ENCODE measurements at places on chromosomes 12 and 14.
A peak's percentile ranks its signal among the peaks of the same experiment; 100 is the strongest.

- peak; percentile 93 for DNase-seq
Measured at GRCh38 chr12:25977047-25977446, 18.6 kb downstream of the RASSF8 start.

DNA sequence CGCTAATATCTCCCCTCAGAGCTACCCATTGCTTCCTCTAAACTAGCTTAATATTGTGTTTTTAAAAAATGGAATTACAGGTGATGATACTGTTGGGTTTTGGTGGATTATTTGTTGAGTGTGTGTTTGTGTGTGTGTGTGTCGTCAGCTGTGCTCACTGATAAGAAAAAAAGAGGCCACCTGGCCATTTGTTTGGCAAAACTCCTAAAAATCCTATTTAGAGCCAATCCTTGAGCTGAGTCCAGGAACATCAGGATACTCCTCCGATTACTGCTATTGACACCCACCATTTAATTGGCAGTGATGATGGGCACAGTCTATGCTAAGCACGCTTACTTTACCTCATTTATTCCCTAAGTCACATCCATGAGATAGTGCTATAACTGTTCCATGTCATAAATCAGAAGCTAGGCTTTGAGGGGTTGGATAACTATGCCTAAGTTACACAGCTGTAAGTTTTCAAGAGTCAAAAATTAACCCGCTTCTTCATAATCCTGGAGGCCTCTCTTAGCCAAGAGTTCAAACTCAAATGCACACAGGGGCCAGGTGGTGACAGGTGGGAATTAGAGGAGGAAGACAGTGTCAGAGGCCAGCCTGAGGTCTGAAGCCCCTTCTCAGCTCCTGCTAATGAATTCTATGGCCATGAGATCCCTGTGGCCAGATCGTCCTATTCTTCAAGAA, 1026.6 kb upstream of the TMEM132C start:
- DNase-seq = no peak

GRCh38 chr14:97058074-97058467, 260.9 kb downstream of the VRK1 start:
- DNase-seq = no peak

DNA sequence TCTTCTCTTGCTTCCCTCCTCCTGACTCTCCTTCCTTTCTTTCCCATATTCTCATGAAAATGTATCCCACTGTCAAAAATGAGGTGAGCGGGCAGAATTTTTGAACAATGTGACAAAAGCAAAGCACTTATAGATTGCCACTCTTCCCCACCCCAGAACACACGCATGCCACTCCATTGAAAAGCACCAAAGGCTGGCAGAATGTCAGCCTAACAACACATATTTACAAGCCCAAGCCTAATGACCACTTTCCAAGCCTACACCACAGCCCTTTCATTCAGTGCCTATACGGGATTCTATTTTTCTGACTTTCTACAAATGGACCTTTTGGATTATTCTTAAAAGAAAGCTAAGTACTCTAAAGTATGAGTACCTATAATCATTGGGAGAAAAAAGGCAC, 62.9 kb upstream of the METAP2 start:
- no peak for DNase-seq

GRCh38 chr14:65877624-65878023, 465.1 kb downstream of the FUT8 start:
- no peak for DNase-seq

DNA sequence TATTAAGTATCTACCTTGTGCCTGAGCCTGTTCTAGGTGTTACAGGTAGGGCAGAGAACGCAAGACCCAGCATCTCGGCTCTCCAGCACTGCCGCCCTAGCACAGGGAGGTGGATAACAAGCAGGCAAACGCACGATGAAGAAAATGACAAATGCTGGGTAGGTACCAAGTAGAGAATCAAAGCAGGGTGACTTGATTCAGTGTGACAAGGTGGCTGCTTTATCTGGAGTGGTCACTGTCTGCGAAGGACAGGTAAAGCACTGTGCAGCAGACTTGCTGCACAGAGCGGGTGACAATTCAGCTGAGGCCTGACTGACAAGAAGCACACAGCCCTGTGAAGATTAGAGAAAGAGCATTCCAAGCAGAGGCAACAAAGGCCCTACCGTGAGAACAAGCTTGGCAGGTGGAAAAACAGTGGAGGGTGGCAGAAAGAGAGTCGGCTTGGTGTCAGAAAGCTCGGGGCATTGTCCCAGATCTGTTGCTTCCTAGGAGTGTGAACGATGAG, 12.9 kb downstream of the PRKCH start:
- DNase-seq = no peak

- no peak for DNase-seq
Measured at GRCh38 chr14:54815016-54815415, 87.6 kb downstream of the GCH1 start.

GRCh38 chr12:102527171-102527720, 46.9 kb upstream of the IGF1 start:
- DNase-seq = no peak

- DNase-seq = no peak
Measured at GRCh38 chr14:76828339-76829012, 2.3 kb downstream of the LRRC74A start.

DNA sequence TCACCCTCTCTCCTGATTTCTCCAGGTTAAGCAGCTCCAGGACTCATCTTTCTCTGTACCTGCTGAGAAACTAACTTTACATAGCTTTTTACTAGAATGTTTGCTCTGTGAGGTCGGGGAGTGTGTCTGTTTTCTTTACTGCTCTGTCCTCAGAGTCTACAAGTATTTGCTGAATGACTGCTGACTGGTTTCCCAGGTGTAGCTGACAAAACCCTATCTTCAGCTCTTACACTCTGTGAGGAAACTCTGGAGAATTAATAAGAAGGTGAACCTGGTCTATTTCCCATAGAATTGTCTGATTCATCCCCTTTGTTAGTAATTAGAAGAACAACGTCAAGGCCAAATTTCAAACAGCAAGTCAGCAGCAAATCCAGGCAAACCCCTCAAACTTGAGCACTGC, 226.8 kb downstream of the ZFP36L1 start:
- DNase-seq = no peak

Data from astrocyte of the cerebellum (primary cell).